ENCODE measurements at places on chromosomes 5 and 9.

DNA sequence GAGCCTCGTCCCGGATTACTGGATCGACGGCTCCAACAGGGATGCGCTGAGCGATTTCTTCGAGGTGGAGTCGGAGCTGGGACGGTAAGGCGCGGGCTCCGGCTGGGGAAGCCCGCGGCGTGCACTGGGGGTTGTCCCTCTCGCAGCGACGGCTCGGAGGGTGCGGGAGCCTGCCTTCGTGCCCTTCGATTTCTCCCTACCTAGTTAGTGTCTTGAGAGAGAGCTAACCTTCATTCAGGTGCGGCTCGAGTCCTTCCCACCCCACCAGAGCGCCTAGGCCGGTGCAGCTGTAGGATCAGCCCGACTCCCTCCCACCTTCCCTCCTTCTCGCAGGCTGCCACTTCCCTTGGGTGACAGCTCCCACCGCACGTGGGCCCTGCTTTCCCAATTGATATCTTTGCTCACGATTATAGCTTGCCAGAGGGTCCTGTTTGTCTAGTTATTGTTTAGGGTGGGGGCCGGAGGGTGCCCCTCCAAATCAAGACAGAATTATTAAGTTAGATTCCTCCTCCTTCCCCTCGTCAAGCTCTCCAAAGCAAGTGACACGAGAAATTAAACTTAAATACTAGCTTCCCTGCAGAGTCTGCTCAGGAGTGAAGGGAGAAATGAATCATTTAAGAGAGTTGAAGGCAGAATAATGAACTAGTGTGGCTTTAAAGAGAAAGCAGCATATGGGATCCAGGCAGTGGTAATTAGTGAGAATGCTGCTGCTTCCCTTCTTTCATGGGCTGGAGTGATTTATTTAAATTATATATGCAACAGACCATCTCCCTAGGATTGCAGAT is 569 bp downstream of the CAMK4 start:
- no peak for DNase-seq

DNA sequence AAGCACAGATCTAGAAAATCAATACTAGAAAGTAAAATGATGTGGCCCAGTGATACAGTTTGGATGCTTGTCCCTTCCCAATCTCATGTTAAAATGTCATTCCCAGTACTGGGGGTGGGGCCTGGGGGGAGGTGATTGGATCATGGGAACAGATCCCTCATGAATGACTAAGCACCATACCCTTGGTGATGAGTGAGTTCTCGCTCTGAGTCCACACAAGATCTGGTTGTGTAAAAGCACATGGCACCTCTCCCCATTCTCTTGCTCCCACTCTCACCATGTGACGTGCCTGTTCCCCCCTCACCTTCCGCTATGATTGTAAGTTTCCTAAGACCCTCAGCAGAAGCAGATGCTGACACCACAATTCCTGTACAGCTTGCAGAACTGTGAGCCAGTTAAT is 234.2 kb upstream of the CDH6 start:
- no peak for DNase-seq

DNA sequence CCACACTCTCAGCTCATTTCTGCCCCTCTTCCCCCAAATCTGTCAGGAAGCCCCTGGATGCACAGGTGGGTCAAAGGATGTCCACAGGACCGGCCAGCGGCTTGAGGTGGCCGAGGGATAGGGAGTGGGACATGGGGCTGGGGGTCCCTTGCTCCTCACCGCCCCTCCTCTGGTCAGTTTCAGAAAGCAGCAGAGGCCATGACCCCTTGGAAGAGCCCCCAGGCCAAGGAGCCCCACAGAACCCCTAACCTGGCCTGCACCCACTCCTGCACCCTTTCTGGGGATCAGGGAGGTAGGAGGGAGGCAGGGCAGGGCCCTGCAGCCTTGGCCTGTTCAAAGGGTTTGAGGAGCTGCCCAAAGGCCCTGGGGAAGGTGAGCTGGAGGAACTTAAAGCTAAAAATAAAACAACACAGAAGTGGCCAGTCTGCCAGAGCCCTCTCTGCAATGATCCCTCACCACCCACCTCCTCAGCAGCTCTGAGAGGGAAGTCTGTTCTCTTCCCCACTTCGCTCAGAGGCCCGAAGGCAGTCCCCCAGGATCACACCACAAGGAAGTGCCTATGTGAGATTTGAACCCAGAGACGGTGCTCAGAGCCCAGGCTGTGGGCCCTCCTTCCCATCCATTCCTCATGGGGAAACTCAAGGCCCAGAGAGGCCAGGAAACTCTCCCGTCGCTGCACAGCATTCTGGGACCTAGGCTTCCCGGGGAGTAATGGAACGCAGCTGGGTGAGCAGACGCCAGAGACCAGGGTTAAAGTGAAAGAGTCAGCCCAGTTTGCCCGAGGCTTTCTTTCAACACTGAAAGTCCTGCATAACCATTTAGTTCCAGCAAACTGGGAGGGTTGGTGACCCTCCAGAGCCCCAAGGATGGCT is 910 bp downstream of the ENG start:
- no peak for DNase-seq

DNA sequence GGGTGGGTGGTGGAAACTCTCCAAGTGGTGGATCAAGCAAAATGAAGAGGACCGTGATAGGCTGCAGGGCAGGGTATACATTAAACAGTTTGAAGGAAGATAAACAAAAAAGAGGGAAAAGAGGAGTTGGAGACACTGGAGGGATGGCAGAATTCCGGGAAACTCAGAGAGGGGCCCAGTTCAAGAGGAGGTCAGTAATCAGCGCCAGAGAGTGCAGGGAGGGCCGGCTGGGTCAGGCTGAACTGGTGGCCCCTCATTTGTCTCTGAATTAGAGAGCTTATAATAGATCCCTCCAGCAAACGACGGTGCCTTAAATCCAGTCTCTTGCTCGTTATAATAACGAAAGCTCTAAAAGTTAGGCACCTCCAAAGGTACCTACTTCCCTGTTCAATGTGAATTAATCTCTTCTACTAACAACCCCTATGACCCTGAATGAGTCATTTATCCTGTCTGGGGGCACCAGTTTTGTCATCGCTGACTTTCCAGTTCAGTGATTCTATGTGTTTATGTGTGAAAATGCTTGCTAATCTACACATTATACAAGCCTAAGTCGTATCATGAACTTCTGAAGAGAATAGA is 2.4 kb upstream of the ZSWIM6 start:
- no peak for DNase-seq

- no peak for DNase-seq
These were observed 109.9 kb downstream of the PHF2 start for GRCh38 chr9:93686127-93686879.

DNA sequence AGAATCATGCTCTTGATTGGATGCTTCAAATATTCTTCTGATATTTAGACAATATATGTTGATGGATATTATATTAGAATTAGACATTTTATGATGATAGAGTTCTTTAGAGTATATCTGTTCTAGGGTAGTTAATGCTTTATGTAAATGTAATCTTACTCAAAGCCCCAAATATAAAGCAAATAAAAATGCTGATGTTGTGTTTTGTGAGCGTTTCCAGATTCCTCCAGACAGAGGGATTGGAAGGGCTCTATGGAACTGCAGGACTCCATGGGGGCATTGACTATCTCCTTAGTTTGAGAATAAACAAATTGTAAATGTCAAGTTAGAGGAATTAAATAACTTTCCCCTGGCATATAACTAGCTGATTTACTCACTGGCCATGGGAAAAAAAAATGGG is 184.5 kb downstream of the MRPS30 start:
- no peak for DNase-seq

DNA sequence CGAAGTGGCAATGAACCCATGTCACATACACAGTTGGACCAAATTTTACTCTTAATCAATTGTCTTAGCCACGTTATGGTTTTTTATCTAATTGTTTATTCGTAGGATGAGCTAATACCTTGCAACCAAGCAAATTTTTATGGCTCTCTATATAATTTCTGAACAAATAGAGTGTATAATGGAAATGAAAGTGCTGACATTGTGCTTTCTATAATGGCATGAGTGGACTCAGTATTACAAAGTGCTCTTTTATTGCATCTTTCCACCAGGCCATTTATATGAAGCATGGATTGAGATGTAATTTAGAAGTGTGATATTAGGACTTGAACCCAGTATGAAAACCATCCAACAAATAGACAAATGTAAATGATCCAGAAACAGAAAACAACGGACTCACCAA is 1096.0 kb downstream of the DTWD2 start:
- DNase-seq: no peak

DNA sequence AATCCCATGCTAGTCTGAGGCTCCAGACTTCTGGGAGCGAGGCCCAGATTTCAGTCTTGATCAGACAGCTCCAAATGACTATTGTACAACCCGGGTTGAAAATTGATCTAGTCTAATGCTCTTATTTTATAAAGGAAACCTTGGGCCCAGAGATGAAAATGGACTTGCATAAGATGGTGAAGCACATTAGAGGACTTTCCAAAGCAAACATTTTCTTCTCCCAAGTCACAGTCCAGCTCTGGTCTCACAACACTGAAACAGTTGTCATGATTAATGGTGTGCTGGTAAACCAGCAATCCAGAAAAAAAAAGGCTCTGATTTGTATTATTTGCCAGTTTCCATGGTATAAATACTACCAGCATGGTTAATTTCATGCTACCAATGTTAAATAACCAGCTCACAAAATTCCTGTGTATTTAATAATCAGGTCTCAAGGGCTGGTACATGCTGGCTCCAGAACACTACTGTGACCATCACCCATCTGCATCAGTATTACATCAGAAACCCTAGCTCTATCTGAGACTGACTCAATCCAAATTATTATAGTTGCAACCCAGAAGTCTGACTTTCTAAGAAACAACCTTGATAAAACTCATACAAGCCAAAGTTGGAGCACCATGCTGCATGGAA is 32.5 kb upstream of the ABLIM3 start:
- no peak for DNase-seq

DNA sequence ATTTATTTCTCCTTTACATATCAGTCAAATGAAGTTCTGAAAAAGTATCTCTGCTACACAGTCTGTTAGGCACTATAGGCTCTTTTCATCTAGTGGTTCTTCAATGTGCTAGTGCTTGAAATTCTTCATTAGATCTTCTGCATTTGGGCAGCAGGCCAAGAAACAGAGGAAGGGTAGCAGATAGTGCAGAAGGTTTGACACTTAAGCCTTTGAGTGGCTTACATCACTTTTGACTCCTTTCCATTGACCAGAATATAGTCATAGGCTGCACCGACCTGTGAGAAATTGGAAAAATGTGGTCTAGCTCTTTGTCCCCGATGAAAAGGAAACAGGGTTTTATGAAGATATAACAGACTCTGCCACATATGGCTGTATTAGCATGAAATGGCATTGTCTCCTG is 459.5 kb upstream of the PTGER4 start:
- no peak for DNase-seq

GRCh38 chr9:4508246-4508906 is 18.1 kb downstream of the SLC1A1 start:
- no peak for DNase-seq

GRCh38 chr5:138635265-138635664 is 60.1 kb upstream of the HSPA9 start:
- no peak for DNase-seq

DNA sequence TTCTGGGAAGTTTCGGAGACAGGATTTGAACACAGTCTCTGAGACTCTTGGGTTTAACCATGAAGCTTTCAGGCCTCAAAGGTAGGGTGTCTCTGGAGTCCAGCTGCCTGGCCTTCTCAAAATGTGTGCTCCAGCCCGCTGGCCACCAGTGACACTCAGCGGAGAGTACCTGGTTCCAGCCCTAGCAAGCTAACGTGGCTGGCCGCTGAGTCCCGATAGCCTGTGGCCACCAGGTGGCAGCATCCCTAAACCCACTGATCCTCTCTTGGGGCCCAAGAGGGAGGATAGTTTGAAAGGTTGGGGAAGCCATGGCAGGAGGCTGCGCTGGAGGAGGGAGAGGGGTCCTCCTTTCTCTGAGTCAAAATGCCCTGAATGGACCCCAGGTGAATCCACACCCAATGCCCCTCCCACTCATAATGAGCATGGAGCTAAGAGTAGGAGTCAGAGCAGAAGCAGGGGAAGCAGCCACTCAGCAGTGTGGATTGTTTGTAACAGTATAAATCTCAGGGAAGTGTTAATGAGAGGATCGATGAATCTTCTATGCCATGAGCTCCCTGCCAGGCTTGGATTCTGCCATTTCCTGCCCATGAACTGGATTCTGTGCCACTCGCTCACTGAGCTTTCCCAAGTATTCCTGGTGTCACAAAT is 5.4 kb upstream of the TIFAB start:
- peak; percentile 38 for DNase-seq

DNA sequence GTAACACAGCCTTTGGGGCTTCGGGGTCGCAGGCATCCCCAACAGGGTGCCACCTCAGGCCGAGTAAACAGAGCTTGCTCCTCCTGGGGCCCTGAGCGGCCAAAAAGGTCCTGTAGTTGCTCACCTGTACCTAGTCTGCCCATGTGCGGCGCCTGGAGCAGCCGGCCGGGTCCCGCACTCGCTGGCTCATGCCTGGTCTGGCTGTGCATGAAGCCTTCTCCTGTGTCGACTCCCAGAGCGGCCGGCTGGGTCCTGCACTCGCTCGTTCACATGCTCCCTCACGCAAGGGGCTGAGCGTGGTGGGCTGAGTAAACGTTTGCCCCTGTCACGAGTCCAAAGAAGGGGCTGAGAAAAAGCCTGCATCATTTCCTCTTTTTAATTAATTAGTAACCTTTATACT is 162.4 kb upstream of the TUT7 start:
- no peak for DNase-seq

DNA sequence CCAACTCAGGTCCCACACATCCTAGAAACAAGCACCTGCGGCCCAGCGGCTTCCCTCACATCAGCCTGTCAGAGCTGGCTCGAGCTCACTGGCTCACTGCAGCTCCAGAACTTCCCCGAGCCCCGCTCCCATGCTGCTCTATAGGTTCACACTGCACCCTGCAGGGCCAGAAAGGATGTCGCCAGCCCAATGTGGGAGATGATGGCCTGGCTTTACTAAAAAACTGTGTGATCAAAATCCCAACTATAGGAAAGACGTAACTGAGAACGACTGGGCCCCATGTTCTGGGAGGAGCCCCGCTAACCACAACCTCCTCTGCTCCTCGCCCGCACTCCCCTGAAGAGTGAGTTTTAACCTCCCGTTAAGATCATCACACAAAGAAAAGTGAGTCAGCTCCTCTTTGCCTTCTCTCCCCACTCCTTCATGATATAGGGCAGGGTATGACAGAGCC is 4.6 kb downstream of the SURF4 start:
- DNase-seq: peak; percentile 60

GRCh38 chr9:128892221-128892921 is 10.4 kb downstream of the LRRC8A start:
- no peak for DNase-seq

DNA sequence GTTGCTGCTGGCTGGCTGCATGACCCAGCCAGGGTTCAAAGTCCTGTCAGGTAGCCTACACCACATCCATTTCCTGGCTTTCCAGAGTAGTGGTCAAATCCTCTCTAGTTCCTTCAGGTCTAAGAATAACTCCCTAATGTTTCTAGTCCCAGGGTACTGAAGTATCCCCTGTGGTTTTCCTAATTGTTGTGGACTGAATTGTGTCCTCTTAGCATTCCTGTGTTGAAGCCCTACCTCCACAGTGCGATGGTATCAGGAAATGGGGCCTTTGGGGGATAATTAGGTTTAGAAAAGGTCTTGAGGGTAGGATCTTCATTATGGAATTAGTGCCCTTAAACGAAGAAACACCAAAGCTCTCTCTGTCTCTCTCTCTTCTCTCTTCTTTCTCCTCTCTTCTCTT is 191.8 kb upstream of the CCNG1 start:
- DNase-seq: no peak

- DNase-seq: no peak
These were observed 391.1 kb downstream of the ARHGEF28 start for GRCh38 chr5:74017112-74017511.

GRCh38 chr9:94821098-94821887 is 94.8 kb downstream of the AOPEP start:
- DNase-seq: no peak
